CD4-positive, alpha-beta T cell (primary cell): ENCODE measurements at places on chromosomes 7 and 10.

DNA sequence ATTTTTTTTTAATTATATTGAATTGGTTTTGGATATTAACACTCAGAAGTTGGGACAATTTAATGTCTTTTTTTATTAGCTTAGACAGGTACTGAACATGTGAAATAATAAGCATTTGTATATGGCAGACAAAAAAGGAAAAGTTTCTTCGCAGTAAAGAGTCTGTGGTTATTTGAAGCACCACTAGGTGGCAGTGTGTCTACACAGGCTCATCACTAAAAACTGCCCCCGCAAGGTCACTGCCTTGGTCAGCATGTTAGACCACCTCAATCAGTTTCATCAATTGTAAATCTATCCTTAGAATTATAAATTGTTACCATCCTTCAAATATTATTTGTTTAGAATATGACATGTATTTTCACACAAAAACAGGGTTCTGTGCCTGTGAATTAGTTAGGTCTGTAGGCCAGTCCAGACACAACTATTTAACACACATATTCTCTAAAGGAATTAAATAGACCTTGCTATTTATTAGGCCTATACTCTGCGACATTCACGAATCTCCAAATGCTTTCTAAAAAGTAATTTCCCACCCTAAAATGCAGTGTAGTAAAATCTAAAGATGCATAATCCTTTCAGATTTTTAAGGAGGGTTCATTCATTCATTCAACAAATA lies 17.0 kb downstream of the PNLIPRP3 start:
- DNase-seq = no peak

DNA sequence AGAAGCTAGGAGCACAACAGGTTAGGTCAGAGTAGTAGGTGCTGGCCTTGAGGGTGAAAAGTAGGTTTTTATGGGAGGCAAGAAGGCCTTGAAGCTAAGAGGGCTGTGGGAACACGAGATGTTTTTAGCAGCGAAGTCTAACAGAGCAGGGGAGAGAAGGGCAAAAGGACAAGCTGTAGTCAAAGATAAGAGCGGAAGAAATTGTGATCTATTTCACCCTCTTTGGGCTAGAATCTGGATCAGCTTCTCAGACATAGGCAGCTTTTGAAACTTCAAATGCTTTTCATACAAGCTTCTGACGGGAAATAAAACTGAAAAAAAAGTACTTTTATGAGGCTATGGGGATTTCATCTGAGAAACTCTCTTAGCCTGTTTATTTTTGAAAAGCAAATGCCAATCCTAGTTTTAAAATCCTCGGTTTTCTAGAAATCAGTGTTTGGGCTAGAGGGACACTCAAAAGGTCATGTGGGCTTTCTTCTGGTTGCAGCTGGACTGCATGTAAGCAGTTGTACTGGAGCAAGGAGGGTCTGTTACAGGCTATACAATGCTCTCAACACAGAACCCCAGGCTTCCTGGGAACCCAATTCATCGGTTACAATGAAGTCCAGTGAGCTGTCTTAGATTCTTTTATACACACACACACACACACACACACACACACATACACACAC lies 83.6 kb downstream of the RNF216 start:
- no peak for DNase-seq

GRCh38 chr10:404346-404745 lies 269.1 kb downstream of the ZMYND11 start:
- DNase-seq = no peak

- no peak for DNase-seq
These were observed 54.9 kb upstream of the NXPH1 start for GRCh38 chr7:8378349-8379019.

GRCh38 chr10:105121743-105122142 lies 480.7 kb downstream of the SORCS3 start:
- DNase-seq = no peak

DNA sequence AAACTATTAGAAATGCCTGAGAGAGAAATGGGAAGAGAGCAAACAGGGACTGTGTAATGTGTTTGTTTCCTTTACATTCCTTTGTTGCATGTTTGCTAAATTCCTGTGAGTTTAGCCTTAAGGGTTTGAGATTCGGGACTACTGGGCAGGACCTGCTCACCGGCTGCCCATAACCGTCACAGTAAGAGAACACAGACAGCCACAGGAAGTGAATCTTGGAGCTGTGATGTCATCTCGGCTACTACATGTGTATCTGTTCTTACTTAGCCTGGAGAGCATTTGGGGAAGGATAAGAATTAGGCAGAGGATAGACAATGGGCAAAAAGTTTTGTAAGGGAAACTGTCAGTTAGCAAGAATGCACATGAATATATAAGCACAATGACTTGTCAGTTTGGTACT lies 485.1 kb upstream of the KLF6 start:
- DNase-seq = peak; percentile 33

- no peak for DNase-seq
These were observed 5.4 kb upstream of the NUB1 start for GRCh38 chr7:151336027-151336708.

GRCh38 chr10:85168243-85168642 lies 839.9 kb downstream of the CCSER2 start:
- no peak for DNase-seq

- DNase-seq = no peak
These were observed 1035.3 kb downstream of the NRG3 start for GRCh38 chr10:82910301-82910700.

- no peak for DNase-seq
These were observed 75.8 kb upstream of the CHST15 start for GRCh38 chr10:124168991-124169802.

DNA sequence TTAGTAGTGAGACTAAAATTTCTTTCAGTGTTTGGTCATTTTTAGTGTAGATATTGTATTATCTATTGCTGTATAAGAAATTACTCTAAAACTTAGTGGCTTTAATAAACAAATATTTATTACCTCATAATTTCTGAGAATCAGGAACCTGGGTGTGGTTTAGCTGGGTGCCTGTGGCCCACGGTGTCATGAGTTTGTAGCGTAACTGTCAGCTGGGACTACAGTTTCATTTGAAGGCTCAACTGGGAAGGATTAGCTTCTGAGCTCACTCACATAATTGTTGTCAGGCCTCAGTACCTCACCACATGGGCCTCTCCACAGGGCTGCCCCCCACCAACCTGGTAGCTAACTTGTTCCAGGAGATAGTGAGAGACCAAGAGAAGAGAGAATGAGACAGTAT lies 98.5 kb downstream of the SRI start:
- no peak for DNase-seq

DNA sequence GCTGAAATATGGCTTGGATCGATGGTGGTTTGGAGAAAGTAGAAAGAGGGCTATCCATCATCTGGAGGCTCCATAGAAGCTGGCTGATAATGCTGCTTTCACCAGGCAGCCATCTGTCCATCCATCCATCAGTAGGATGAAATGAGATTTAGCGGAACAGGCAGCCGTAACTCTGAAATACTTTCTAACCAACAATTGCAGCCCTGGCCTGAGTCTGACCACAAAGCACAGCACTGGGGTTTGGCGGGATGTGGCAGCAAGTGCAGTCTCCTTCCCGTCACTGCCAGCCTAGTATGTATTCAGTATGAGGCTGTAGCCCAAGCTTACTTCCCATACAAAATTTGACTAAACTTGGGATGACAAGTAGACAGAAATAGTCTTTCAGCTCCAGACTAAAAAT lies 38.0 kb downstream of the R3HCC1L start:
- DNase-seq = no peak

DNA sequence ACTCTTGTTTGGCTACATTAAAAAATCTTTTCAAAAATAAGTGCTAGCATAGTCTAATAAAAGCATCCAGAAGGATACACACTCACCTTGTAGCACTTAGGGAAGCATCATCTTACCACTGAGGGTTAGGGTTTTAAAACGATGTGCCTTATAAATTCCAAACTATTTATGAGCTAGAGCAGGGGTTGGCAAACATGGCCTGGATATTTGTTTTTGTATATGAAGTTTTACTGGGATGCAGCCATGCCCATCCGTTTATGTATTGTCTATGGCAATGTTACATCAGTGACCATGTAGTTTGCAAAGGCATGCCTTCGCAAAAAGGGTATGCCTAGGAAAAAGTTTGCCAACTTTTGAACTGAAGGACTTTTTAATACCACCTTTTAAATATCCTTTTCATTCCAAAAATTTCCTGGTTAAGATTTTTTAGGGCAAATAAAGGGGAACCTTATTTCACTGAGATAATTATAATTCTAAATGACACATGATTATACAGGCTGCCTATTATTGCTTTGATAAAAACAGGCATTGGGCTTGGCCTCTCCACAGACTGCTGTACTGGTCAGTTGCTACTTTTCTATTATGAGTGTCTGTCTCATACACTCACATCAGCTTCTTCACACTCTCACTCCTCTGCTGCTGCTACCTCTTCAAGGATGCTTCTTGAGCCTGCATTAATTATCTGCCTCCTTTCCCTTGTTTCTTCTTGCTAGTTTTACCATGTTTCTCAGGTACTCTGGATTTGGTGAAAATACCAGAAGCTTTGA lies 30.7 kb downstream of the MTPN start:
- DNase-seq = no peak

- DNase-seq = no peak
These were observed 193.1 kb downstream of the ADARB2 start for GRCh38 chr10:1544209-1544673.

GRCh38 chr7:50056131-50056530 lies 36.9 kb downstream of the ZPBP start:
- no peak for DNase-seq

DNA sequence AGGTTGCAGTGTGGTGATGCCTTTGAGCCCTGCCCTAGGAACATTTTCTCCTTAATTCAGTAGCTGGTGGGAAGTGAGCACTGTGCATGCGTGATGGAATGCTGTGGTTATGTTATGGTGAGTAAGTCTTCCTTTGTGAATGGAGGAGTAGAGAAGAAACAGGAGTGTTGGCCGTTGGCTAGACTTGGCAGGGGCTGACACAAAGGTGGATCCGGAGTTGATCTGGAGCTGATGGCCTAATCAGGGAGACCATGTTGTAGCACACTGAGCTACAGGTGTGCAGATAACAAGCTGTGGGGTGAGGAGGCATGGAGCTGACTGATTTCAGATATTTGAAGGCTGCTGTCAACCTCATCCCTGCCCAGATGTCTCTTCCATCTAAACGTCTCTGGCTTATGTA lies 122.3 kb downstream of the CNNM2 start:
- no peak for DNase-seq

GRCh38 chr7:45580053-45580872 lies 6.1 kb downstream of the ADCY1 start:
- no peak for DNase-seq

DNA sequence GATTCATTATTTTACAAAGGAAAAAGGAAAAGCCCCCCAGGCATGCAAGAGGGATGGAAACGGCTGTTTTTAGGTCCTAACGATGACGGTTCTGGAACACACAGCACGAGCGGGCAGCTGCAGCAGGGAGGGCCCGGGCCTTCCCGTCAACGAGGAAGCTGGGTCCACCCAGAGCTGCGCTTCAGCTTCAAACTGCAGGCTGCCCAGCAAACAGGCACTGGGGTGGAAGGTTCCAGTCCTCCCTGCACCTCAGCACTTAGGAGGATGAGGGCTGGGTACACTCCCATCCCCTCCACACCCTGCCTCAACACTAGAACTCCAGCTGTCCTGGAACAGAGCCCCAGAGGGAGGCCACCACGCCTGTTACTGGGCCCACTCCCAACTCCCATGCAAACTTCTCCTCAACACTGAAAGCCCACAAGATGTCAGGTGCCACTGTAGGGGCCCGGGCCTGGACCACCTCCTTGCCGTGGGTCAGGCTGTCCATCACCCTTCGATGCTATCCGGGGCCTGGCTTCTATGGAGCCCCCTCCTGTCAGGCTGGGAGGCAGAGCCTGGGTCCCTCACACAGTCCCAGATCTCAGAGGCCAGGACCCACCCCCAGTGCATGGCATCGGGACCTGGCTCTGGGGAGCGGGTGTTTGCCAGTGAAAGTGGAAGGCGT lies 33.0 kb downstream of the PAPOLB start:
- DNase-seq = no peak

DNA sequence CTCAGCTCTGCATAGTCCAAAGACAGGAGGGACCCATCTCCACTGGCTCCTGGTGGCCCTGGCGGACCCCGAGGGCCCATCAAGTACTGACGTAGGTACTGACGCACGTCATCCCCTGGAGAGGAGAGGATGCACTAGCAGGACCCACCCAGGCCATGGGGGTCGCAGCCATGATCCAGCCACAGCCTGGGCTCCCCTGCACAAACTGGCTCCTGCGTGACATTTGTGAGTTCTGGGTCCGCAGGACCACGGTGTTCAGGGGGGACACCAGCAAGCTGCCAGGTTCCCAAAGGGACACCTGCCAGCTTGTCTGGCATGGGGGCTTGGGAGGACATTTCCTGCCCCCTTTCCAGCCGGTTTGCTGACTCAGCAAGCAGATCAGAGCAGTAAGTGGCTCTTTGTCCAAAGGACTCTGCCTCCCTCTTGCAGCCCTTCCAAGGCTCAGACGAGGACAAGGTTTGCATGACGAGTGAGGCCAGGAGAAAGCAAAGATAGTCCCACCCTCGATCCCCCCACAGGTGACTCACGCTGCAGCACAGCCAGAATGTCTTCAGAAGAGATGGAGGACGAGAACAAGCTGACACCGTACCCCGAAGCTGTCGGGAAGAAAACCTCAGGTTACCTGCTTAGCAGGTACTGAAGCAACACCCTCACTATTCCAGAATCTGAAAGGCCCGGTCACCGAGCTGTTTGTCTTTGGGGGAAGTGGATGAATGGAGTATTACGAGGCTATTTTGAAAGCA lies 49.0 kb downstream of the COL17A1 start:
- no peak for DNase-seq

DNA sequence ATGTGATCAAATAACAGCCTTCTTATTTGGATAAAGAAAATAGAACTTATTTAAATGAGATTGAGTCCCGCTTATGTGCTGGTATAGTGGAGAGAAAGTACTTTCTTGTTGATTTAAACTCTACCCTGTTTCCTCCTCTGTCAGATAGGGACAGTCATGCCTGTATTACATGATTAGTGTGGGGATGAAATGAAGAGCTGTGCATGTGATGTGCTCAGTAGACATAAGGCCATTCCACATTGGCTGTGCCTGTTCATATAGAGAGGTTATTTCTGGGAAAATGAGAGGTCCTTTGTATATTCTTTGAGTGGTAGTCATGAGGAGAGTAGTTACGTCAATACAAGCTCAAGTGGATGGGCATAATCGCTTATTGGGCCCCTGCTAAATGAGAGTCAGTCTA lies 5.7 kb downstream of the MTURN start:
- no peak for DNase-seq

DNA sequence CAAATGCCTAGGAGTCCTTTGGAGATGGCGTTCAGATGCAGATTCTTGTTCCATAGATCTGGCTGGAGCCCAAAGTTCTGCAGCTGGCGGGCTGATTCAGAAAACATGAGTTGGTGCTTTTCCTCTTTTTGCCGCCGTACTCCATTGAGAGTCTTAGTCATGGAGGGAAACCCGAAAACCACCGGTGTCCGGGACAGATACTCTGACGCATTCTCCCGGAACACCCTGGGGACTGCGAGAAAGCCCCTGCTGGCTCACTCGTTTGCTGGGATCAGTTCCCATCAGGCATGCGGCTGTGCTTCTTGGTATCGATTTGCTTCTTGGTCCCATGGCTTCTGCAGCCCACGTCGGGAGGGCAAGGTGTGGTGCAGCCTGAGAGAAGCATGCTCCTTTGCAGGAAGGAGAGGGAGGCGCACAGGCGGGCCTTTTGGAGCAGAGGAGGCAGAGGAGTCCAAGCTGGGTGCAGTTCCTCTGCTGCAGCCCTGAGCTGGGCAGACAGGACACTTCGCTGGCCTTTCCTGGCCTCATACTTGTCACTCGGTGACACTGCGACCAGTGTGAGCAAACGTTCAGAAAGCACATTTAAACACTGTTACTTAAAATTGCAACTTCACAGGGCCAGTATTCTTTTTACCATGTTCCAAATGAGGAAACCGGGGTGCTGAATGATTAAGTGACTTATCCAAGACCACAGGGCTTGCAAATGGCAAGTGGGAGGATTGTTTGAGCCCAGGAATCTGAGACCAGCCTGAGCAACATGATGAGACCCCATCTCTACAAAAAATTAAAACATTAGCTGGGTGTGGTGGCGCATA lies 30.6 kb upstream of the PFKFB3 start:
- DNase-seq = no peak
